ENCODE measurements at places on chromosomes 7 and 10. TPM values are rescaled to one million over a fixed set of nuclear protein-coding genes. Genes with fewer than 3 reads are reported as not detected.

Gene PAX4
- not detected for polyA plus RNA-seq

Gene CBX3
- 68.7 TPM for polyA plus RNA-seq

Gene CALCR
- not detected for polyA plus RNA-seq

Gene CPN1
- not detected for polyA plus RNA-seq

Gene NEUROG3
- not detected for polyA plus RNA-seq

Gene SEMA3D
- polyA plus RNA-seq: not detected

Gene CTTNBP2
- not detected for polyA plus RNA-seq

Gene CALD1
- 0.89 TPM for polyA plus RNA-seq

Gene TCAF2
- polyA plus RNA-seq: 2.4 TPM

Gene HOXA2
- polyA plus RNA-seq: not detected

Data from IgD-negative memory B cell (primary cell).